A549 (cell line): ENCODE measurements at places on chromosomes 11 and 22. TPM values are rescaled to one million over a fixed set of nuclear protein-coding genes. Genes with fewer than 3 reads are reported as not detected.

The NRXN2 gene
- 0.04 to 0.17 TPM (median 0.07 TPM) in 3 replicates for polyA plus RNA-seq

The CTSW gene
- not detected in 3 replicates for polyA plus RNA-seq

GRCh38 chr22:39933741-39934140 is 26.5 kb upstream of the TMA7B start:
- DNase-seq: no peak

The LYVE1 gene
- polyA plus RNA-seq: 0.04 TPM in 1 of 3 replicates, not detected in the others

GRCh38 chr11:44399968-44400367 is 90.0 kb upstream of the ALX4 start:
- DNase-seq: no peak

GRCh38 chr11:6574816-6575715 is 28.4 kb downstream of the RRP8 start:
- no peak for DNase-seq

GRCh38 chr11:81987829-81988472 is 745.7 kb downstream of the FAM181B start:
- no peak for DNase-seq

GRCh38 chr11:78876676-78877075 is 302.0 kb upstream of the NARS2 start:
- DNase-seq: no peak

The GGTLC3 gene
- polyA plus RNA-seq: not detected in 3 replicates

DNA sequence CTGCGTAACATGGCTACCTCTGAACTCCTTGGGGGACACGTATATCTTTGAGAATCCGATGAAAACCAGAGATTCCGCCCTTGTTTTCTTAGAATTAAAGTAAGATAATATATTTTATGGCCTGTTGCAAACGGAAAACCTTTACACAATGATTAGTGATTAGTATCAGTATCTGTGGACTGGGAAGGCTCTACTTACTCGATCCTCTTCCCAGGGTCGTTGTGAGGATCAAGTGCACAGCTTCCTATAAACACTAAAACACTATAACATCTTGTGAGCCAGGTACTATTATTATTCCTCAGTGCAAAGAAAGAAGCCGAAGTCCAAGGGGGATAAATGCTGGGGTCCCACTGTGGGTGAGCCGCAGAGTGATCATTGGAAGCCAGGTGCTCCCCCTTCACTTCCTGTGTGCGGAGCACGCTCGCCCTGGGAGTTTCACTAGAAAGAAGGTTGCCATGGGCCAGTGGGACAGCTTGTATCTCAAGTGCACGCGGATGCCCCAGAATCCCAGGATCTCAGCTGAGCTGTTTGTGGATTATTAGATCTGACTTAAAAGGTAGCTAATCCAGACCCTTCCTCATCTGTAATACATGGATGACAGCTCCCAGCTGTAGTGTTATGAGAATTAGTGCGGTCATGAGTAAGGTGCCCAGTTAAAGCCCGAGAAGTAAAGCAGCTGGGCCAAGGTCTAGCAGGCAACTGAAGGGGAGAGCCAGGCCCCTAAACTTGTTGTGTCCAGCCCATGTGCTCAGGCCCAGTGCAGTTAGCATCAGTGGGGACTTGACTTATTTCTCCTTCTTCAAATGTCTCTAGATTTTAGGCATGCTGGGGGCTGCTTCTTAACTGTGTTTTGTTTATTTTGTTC is 839 bp downstream of the CBY1 start:
- peak; percentile 3 for DNase-seq

The SIRT3 gene
- 19.2 to 20.8 TPM (median 20.3 TPM) in 3 replicates for polyA plus RNA-seq
